T-helper 22 cell (primary cell): ENCODE measurements at places on chromosomes 7 and 10.

DNA sequence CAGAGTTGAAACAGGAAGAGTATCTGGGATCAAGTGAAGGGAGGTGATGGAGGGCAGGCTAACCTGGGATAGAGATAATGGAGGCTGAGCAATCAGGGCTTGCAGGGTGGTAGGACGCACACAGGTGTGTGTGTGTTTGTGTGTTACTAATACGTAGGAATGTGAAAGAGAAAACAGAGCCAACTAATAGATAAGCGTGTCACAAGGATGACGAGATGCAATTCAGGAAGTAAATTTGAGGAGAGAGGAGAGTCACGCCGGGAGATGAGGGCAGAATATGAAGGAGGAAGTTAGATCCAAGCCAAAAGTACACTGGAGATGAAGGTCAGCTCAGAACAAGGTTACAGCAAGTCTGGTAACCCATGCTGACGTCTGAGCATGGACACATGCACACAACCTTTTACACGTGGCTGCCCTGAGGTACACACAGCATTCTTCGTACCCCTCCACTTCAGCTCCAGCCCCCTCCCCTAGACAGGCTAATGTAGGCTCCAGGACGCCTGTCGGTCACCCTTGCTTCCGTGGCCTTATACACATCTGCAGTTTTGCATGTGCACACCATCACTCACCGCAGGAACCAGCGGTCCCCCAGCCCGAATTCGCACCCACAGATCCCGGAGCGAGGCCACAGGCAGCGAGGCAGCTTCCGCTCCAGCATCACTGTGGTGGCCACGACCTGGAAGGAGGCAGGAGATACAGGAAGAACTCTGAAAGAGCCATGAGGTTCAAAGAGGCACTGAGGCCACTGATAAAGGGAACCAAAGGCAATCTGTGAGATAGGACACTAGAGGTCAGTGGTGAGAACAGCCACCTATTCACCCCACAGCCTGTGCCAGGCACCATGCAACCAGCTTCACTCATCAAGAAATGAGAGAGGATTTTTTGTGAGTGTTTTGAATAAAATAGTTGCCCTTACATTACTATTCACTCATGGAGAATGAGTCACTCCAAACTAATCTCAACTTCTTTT lies 23.7 kb upstream of the TRPV6 start:
- DNase-seq: no peak

GRCh38 chr7:133401225-133401624 lies 148.3 kb downstream of the EXOC4 start:
- no peak for DNase-seq

GRCh38 chr10:102509387-102509786 lies 5.6 kb downstream of the SUFU start:
- DNase-seq: no peak

- DNase-seq: no peak
These were observed 622.5 kb downstream of the TYW1 start for GRCh38 chr7:67619175-67619574.

GRCh38 chr10:130345728-130346127 lies 209.5 kb downstream of the GLRX3 start:
- no peak for DNase-seq

DNA sequence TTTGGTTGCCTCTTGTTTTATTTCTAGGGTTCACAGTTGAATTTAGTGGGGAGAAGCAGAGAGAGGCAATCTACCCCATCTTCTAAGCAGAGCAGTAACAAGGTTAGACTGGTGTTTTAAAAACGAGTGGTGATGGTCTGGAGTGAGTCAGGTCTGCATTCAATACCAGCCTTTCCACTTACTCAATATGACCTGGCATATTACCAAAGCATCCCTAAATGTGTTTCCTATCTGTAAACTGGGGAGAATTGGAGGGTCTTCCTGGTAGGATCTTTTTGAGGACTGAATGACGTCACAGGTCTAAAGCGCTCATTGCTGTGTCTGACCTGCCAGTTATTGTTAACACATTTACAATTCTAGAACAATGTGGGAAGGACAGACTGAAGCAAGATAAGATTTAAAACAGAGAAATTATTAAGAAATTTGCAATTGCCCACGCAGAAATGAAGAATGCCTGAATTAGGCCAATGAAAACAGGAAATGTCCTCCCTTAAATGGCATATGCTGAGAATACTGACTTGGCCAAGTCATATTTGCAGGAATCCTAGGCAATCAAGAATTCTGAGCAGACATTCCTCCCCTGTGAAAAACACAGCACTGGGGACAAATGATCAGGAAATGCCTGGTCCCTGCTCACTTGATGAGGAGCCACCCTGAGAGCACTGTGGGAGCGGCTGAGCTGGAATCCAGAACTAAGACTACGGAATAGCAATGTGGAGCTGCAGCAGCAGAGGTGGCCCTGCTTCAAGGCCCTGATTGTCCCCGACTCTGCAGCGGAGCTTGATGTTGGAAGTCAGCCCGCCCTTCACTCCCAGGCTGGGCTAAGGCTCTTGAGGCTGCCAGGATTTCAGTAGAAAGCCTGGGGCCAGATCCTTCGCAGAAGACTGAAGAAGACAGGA lies 184.5 kb upstream of the CXCL12 start:
- no peak for DNase-seq

DNA sequence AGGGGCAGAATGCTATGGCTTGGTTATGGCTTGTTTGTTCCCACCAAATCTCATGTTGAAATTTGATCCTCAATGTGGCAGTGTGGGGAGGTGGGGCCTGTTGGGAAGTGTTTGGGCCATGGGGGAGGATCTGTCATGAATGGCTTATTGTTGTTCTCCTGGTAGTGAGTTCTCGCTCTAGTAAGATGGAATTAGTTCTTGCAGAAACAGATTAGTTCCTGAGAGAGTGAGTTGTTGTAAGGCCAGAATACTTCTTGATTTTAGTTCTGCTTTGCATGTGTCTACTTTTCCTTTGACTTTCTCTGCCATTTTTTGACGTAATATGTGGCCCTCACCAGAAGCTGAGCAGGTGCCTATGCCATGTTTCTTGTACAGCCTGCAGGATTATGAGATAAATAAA lies 188.2 kb downstream of the KIF20B start:
- no peak for DNase-seq

DNA sequence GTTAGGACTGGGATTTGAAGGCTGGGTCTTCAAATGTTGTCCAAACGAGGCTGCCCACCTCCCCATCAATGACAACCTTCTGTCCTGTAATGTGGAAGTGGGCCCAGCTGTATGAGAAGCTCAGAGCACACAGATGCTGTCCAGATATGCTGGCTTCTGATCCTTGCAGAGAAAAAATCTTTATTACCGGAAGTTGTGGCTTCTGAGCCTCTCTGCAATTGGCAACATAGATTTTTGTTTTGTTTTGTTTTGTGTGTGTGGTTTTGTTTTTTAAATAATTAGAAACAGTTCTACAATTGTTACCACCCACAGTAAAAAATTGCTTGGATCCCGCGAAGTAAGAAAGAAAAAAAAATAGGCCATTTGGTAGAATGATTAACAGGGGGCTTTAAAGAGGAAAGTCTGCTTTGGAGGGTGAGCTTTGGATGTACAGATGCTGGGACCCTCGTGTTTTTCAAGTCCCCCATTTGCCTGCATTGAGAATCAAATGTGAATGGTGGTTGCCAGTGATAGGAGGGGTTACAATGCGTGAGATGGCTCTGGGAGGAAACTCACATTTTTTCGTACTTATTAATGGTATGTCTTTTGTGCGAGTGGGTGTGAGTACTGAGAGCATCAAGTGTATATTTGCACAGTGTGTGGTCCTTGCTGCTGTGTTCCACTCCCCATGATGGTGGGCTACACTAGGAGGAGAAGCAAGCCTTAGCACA lies 153.2 kb downstream of the TCF7L2 start:
- no peak for DNase-seq

GRCh38 chr7:37642028-37642540 lies 41.5 kb upstream of the GPR141 start:
- DNase-seq: no peak

- DNase-seq: no peak
These were observed 607.2 kb upstream of the KCND2 start for GRCh38 chr7:119665796-119666195.

- no peak for DNase-seq
These were observed 24.8 kb upstream of the CYCS start for GRCh38 chr7:25149836-25150235.

- no peak for DNase-seq
These were observed 179.0 kb downstream of the PTEN start for GRCh38 chr10:88042160-88043100.

DNA sequence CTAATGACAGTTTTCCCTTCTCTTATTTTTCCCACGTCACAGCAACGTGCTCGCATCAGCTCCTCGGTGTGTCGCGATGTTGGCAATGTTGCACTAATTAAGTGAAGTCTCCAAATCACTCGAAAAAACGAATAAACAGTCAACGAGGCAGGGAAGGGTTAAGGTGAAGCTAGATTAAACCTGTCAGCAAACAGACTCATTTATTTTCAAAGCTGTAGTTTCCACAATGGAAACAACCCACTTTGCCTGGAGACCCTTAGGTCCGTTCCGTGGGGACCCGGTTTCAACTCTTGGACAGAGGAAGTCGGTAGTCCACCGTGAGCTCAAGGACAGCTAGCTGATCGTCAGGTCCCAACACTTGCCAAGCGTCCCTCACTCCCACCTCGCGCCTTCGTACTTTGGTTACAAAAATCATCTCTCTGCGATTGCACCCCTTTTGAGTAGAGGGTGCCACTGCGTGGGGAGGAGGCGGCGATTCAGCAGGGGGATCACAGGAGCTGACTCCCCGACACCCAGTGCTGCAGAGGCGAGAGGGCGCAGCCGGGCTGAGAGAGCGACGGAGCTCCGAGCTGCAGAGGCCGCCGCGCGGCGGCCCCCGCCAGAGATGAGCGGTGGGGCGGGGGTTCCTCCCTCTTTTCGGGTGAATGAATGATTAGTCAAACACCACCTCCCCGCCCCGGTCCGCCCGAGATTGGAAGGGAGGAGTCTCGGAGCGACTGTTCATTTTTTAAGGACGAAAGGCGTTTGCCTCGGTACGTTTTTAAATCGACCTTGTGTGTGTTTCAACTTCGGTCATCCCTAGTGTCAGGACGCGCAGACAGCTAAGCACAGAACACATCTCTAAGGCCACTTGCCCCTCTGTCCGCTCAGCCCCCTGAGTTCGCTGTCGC lies 1.3 kb upstream of the BMPER start:
- no peak for DNase-seq

DNA sequence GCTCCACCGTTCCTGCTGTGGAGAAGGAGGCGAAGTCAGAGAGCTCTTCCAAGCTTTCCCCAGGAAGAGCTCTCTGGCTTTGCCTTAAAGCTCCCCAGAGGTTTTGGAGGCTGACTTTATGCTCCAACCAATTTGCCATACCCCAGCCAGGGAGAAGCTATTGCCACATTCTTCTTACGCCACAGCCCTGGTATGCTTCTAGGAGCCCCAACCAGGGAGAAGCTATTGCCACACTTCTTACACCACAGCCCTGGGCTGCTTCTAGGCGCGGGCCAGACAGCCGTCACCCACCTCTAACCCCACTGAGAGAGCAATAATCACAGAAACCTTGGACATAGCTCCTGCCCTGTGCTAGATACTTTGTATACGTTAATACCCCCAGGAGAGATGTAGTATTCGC lies 951 bp downstream of the ELOVL3 start:
- no peak for DNase-seq

DNA sequence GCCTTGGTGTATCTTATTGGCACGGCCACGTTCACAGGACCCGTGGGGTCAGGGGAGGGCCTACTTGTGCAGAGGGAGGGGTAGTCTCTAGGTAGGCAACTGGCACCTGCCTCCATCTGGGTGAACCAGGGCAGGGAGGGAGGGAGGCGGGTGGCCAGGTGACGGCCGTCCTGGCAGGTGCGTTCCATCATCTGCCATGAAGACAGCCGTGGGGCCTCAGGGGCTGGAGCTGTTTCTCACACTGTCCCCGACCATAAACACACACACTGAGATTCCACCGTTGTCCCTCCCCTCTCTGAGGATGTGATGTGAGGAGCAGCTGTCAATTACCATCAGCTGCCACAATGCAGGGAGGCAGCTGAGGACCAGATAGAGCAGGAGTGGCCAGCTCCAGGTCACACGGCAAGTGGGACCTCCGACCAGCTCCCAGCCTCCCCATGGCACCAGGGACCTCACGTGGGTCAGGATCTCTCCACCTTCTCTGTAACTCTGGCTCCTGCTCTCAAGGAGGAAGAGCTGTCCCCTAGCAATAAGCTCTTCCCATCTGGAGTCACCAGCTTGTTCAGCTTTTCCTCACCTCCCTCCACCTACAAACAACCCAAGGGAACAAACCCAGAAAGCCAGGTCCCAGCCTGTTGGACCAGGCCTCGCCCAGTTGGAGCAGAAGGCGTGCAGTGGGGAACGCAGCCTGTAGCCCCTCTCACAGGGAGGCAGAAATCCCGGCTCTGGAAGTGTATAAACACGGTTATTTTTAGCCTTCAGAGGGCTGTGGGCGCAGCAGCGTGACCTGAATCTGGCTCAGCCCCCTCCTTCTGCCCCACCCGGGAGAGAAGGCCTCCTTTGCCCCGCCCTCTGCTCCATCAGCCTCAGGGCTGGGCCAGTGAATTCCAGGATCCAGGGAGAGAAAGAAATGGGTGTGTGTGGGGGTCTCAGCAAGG lies 33.1 kb downstream of the ZMIZ1 start:
- no peak for DNase-seq

GRCh38 chr10:32239769-32240168 lies 107.2 kb downstream of the EPC1 start:
- DNase-seq: no peak

- DNase-seq: no peak
These were observed 43.1 kb upstream of the SEMA3A start for GRCh38 chr7:84237533-84238173.

DNA sequence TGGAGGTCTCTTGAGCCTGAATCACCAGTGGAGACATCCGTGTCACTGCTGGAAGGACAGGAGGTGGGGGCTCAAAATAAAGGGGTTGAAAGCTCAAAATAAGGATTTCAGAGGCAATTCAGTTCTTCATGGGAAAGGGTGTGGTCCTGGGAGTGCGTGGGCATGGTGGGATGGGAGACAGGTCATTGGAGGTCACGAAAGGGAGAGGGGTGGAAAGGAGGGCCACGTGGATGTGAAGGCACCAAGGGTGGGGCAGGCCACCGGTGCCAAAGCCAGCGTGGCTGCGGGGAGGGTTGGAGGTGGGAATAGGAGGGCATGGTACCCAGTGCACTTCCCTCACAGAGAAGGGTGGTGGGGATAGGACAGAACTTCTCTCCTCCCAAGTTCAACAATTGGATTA lies 59.7 kb downstream of the HTR5A start:
- no peak for DNase-seq

- no peak for DNase-seq
These were observed at the start of gene PYROXD2 for GRCh38 chr10:98414932-98415730. Gene PYROXD2, minus strand, starts transcription at chr10:98415182. Its CDS starts 47 bp downstream, at chr10:98415135.

- DNase-seq: no peak
These were observed 5.1 kb downstream of the ANKRD2 start for GRCh38 chr10:97577701-97578100.

GRCh38 chr10:103510791-103511752 lies 17.6 kb downstream of the NEURL1 start:
- DNase-seq: no peak

GRCh38 chr7:153943457-153943856 lies 108.7 kb upstream of the DPP6 start:
- no peak for DNase-seq

- DNase-seq: no peak
These were observed 9.2 kb downstream of the IKZF5 start for GRCh38 chr10:122999347-122999746.

- no peak for DNase-seq
These were observed 114.5 kb downstream of the TMEM130 start for GRCh38 chr7:98755138-98755898.

GRCh38 chr10:93142534-93142933 lies 68.8 kb downstream of the CYP26A1 start:
- DNase-seq: no peak

GRCh38 chr10:1123198-1123597 lies 67.0 kb downstream of the WDR37 start:
- DNase-seq: no peak
